ENCODE measurements at places on chromosomes 11 and 22.

DNA sequence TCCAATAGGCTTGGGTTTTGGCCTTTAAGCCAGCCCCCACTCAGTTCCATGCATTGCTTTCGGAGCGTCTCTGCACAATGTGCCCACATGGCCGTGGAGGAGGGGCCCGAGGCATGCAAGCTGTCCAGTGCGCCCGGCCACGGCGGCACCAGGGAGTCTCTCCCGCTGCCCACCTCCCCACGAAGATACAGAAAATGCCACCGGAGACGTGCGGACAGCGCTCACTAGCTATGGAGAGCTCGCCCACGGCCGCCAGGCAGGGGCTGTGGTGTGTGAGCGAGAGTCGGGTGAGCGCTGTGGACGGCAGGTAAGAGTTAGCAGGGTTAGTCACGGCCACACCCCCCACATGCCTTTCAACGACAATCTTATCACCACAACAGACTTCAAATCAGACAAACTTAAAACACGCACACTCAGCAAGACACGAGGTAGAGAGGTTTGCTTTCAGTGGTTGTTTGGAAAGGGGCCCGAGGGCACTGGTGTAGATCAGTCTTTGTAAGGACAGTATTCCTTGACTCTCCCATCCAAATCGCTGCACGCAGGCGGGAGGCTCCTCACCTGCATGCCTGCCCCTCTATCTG is 18.7 kb upstream of the BID start:
- no peak for DNase-seq

DNA sequence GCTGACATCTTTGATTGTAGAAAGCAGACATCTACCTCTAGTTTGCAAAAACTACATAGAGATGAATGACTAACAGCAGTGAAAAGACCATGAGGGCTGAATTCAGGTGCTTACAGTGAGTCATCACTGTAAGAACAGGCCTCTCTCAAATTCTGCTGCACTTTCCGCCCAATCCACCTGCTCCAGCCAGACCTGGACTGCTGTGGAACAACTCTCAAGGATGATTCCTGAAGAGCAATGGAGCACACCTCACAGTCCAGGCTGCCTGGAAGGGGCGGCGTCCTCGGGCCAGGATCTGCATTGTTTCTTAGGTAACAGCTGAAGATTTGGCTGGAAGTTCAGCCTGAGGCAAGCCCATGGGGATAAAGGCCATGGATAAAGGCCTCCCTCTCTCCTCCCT is 15.1 kb downstream of the APOL2 start:
- no peak for DNase-seq

DNA sequence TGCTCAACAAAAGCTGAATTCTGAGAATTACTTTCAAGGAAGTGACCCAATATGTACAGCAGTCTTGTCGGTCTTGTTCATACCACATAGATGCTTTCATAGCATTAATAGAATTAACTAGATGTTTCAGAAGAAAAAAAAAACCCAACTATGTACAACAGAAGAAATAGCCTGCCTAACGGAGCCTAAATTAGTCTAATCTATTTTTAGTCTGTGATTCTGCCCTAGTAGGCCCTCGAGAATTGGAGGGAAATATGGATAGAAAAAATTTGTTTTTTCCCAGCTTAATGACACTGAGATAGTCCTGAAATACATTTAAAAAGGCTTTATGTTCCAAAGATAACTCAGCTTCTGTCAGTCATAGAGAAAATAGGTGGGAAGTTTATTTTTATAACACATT is 17.1 kb upstream of the TRPC6 start:
- no peak for DNase-seq

GRCh38 chr11:102807921-102808320 is 10.0 kb upstream of the MMP1 start:
- no peak for DNase-seq

- no peak for DNase-seq
Measured at GRCh38 chr11:14362611-14363010, 3.6 kb upstream of the RRAS2 start.

DNA sequence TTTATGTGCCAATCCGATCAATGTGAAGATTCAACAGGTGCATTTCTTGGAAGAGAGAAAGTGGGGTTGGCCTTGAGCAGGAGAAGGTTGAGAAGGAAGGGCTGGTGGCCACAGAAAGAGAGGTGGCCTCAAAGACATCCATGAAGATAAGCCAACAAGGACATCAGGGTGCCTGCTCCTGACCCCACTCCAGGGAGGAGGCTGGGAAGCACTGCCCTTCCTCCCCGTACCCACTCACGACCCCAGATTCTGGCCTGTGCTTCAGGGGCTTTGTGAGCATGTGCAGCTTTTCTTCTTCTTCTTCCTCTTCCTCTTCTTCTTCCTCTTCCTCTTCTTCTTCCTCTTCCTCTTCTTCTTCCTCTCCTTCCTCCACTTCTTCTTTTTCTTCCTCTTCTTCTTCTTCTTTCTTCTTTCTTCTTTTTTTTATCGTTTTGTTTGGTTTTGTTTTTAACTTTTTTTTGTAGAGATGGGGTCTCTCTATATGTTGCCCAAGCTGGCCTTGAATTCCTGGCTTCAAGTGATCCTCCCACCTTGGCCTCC is 30.3 kb downstream of the DKK3 start:
- no peak for DNase-seq

DNA sequence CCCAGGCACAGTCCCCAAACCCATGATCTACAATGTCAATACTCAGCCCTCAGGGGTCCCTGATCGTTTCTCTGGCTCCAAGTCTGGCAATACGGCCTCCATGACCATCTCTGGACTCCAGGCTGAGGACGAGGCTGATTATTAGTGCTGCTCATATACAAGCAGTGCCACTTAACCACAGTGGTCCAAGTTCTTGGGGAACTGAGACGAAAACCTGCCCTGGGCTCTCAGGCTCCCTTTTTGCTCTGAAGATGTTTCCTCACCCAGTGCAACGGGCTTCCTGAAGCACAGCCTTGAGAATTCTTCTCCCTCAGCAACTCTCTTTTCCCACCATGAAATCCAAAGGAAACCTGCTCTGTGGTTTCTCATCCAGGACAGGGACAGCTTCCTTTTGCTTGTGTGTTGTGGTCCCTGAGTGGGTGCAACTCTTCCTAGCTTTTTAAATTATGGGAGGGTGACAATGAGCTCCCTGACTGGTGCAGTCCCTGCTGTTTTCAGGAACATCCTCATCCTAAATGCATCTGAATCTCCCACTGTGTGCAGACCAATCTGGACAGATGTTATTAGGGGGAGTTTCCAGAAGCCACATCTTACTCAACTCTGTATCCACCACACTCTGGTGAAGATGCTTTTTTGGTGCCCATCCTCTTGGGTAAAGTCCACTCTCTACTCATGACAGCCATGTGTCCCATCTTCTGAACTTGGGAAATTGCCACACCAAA is 30.6 kb upstream of the IGLL5 start:
- no peak for DNase-seq

- no peak for DNase-seq
Measured at GRCh38 chr11:119790476-119790875, 61.5 kb upstream of the NECTIN1 start.

GRCh38 chr11:32141745-32142546 is 51.1 kb downstream of the RCN1 start:
- no peak for DNase-seq

DNA sequence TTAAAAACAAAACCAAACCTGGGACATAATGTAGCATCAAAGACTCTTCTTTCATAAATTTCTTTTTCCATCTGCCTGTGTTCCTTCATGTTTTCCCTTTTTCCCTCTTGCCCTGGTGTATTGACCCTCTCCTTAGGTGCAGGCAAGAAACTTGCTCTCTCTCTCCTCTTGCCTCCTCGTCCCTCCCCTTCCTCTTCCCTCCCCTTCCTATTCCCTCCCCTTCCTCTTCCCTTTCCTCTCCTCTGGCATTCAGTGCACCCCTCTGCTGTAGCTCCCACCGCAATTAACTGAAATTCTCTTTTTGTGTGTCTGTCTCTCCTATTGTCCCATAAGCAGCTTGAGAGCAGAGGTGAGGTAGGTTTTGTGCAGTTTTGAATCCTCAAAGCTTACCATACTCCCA is 49.9 kb downstream of the CSF2RB start:
- no peak for DNase-seq

Measured in neuronal stem cell (in vitro differentiated cells).